ENCODE measurements at places on chromosomes 1 and 21.

- no peak for DNase-seq
Observed at GRCh38 chr1:167510244-167510643, 8.1 kb downstream of the CD247 start.

- DNase-seq: no peak
Observed at GRCh38 chr1:90558126-90558525, 159.0 kb downstream of the BARHL2 start.

DNA sequence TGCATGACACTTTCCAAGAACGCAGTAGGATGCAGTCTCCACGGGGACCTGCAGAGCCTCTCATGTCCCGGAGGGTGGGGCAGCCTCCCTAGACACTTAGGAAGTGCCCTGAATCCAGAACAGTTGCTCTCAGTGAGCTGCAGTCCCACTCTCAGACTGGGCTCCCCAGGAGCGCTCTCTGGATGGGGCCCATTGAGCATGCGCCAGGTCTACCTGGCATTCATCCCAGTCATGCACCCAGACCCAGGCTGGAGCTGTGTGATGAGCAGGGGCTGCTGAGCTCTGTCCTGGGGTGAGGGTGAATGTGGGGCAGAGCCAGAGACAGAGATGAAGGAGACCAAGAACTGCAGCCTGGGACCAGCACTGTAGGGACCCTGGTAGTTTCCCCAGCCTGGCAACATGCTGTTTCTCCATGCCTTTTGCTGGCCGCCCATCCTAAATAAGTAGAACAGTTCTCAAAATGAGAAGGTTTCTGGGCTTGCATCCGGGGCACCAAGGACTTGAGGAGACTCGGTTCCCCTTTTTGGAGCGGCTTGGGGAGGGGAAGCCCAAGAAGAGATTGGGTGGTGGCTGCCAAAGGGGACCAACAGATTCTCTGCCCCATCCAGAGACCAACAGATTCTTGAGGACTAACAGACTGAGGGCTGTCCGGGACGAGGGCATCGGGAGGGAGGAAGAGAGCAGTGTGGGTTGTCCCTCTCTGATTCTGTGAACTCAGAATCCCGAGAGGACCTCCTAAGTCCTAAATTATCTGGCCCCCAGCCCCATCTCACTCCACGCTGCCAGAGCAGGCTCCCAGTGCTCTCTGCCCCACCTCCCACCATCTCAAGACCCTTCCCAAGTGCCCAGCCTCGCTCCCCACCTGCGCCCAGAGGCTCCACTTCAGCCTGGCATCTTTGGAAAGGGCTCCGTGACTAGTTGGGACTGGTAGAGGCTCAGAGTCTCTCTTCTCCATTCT, 1.0 kb upstream of the PGLYRP4 start:
- DNase-seq: no peak

- no peak for DNase-seq
Observed at GRCh38 chr1:206003854-206004800, 932 bp upstream of the RAB7B start.

GRCh38 chr1:171355727-171356126, 41.7 kb downstream of the FMO4 start:
- DNase-seq: no peak

GRCh38 chr1:221873673-221874072, 131.8 kb upstream of the DUSP10 start:
- DNase-seq: no peak

DNA sequence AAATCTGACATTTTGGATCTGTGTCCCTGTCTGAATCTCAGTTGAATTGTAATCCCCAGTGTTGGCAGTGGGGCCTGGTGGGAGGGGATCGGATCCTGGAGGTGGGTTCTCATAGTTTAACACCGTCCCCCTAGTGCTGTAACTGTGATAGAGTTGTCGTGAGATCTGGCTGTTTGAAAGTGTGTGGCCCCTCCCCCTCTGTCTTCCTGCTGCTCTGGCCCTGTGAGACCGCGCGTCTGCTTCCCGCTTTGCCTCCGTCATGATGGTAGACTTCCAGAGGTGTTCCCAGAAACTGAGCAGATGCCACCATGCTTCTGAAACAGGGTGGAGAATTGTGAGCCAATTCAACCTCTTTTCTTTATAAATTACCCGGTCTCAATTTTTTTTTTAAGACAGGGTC, 25.0 kb downstream of the AGPAT3 start:
- DNase-seq: no peak

DNA sequence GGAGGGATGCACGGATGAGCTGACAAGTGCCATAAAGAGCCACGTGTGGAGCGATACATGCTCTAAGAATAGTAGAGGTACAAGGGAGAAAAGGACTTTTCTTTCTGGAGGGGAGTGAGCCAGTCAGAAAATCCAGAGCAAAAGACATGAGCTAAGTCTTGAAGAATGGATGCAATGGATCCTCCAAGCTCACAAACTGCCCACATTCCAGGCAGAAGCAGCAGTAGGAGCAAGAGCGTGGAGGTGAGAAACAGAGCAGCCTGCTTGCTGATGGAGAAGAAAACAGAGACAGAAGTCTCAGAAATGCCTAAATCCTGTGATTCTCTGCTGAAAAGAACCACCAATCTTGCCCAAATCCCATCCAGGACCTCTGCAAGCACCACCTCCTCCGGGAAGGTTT, 78.2 kb upstream of the RALGPS2 start:
- DNase-seq: no peak

DNA sequence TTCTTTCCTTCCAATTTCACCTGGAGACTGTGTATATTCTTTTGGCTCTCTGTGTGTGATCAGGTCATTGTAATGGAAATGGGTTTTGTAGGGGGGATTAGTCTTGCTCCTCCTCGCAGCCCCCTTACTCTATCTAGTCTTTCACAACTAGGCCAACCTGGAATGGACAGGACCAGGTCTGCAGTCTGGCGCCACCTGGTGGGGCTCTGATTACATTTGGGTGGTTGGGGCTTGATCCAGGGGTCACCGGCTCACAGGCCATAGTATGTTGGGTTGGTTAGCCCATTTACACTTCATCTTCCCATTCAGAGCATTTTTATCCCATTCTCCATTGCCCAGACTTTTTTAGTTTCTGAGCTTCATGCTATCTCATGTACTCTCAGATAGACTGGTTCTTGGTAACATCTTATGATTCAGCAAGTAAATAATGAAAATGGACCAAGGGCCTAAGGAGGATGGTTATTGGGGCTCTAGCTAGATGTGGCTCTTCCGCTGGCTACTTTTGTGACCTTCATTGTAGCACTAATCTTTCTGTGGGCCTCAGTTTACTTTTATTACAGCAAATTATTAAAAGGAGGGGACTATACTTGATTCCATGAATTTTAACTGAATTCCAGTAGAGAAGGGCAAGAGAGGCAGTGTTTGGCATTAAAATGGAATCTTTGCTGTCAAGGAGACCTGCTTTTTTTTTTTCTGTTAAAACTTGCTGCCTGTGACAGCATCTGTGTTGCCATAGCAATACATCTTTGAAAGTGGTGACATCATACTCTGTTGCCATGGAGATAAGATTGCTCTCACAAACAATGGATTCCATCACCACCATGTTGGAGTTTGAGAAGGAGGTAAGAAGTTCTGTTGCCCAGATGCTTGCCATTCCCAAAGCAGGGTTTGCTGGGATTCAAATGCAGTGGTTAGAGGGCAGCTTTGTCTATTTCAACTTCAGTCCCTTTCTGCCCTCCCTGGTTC, 150.1 kb downstream of the PLXNA2 start:
- peak; percentile 53 for DNase-seq

DNA sequence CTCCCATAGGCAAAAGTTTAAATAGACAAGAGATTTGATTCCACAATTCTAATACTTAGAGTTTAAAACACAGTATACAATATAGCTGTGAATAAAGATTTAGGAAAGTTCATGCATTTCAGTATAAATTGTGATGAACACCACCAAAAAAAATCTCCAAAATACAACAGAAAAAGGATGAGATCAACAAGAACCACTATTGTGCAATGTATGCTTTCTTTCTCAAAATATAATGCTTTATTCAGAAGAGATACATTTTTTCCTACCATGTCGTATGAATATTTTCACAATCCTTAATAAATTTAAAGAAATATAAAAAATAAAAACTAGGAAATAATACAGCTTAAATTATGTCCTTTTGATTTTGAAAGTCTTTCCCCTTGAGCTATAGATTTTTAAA, 1309.2 kb downstream of the MRPL39 start:
- no peak for DNase-seq

- DNase-seq: no peak
Observed at GRCh38 chr1:68363339-68363738, 86.4 kb downstream of the RPE65 start.

DNA sequence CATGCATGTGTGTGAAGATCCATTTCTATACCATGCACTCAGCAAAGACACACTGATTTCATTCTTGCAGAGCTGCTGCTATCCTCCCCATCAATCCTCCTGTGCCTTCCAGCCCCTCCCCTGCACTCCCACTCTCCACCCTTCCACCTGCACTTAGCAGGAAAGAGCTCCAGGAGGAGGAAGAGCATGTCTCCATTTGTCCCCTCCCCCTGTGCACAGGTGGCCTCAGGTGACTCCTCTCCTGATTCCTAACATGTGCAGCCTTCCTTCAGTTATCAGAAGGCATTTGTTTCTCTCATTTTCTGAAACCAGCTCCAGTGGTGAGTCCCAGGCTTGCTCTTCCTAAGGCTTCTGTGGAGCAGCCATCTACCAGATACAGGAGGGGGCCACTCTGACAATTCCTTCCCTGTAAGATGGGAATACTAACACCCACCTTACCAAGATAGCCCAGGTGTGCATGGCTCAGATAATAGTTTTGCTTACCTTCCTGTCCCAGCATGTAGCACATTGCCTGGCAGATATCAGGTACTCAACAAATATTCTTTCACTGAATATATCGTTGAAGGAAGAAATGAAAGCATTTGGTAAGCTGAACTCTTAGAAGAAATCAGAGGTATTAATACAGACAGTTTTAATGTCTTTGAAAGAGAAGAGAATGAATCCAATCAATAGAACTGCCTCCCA, 21.9 kb upstream of the FAM3B start:
- DNase-seq: no peak

- DNase-seq: no peak
Observed at GRCh38 chr1:119588621-119589020, 59.4 kb downstream of the ZNF697 start.

DNA sequence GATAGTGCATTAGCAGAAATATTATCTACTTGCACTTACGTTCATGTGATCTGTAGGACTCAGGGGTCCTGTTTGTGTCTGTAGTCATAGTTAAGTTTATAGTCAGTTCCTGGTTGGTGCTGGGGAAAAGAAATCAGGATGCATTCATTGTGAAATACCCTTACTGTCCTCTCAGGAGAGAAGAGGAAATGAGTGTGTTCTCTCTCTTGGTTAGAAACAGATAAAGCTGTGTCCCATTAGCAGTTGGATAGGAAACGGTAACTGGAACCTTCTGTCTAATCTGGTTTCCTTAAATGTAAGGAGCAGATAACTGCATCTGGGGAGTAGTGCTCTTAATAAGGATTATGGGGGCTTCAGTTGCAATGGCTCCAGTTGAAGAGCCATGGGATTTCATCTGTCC, 8.9 kb downstream of the SDCCAG8 start:
- DNase-seq: no peak

GRCh38 chr1:33943978-33944377, 80.1 kb downstream of the HMGB4 start:
- no peak for DNase-seq

DNA sequence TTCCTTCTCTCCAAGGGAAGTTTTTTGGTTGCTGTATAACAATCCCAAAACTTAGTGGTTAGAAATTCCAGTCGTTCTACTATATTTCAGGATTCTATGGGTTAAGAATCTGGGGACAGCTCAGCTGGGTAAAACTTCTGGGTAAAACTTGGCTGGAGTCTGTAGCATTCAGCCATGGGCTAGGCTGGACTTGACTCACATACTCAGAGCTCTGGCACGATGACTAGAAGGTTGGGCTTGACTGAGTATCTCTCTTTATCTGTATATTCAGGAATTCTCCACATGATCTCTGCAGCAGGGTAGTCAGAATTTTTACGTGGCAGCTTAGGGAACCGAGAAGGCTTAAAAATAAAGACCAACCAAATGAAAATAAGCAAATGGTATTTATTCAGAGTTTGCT, 28.2 kb upstream of the HRNR start:
- no peak for DNase-seq

- DNase-seq: no peak
Observed at GRCh38 chr1:18668046-18668445, 37.4 kb downstream of the PAX7 start.

DNA sequence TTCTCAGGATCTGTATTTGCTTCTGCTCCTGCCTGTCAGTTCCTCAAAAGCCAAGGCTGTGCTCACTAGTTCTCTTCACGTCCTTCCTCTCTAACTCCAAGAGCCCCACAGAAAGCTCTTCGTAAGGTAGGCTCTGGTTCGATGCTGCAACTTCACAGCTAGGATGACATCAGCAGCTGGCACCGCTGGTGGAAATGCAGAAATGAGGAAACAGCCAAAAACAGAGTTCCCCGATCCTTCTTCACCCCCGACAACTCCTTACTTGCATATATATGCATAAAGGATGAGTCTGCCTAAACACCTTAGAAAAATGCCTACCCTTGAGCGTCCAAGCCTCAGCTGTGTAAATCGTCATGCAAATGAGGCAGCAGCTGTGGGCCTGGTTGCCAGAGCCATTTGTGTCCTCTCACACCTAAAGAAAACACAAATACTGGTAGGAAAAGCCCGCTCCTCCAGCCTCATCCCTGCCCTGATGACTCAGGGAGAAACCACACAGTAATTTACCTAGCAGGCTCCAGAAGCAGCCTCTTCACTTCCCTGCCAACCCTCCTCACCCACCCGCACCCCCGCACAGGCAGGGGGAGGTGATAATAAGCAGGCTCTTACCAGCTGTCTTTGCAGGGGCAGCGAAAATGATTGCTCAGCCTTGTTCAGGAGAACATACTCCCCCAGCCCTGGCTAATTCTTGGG, 28.2 kb downstream of the BATF3 start:
- peak; percentile 72 for DNase-seq

- no peak for DNase-seq
Observed at GRCh38 chr1:169326956-169327268, 40.7 kb downstream of the NME7 start.

GRCh38 chr1:36303650-36304360, 2.4 kb upstream of the SH3D21 start:
- DNase-seq: no peak

DNA sequence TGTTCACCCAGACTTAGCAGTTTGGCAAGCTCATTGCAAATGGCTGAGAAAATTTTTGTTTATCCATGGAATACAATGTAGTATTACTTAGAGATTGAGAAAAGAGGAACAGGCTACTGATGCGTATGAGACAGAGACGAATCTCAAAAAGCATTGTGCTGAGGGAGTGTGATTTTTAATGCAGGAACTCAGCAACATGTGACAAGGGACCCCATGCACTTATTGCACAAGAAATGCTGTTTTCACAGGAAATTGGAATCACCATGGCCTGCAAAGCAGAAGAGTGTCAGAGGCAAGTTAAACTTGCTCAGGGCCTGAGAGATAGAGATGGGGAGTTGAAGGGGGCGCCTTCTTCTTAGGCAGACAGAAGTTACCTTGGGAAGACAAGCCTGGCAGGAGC, 32.6 kb upstream of the TLR5 start:
- DNase-seq: no peak

- DNase-seq: no peak
Observed at GRCh38 chr1:7824701-7825100, 28.2 kb downstream of the UTS2 start.

GRCh38 chr1:207754974-207755700, 3.3 kb downstream of the CD46 start:
- peak; percentile 57 for DNase-seq

Measured in PC-9 (cell line).